ENCODE measurements at places on chromosomes 4 and X.

GRCh38 chr4:184384810-184385557 is 89.4 kb downstream of the IRF2 start:
- DNase-seq, result no peak

DNA sequence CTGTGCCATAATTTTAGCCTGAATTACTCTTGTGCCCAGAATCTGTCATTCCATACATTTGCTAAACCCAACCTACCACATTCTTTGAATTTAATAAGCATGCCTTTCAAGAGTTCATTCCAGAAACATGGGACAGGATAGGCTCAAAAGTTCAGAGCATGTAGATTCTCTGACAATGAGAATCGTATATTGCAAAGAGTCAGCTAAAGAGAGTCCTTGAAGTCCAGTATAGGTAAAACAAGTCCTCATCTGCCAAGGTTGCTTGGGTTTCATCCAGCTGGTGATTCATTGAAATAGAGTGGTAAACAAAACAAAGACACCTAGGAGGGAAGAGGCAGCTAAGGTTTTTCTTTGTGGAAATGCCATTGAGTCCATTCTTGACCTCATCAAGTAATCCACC is 249.3 kb upstream of the DIPK2B start:
- DNase-seq, result no peak

- peak; percentile 12 for DNase-seq
These were observed 30.8 kb downstream of the RTL5 start for GRCh38 chrX:72100824-72101351.

- DNase-seq, result peak; percentile 60
These were observed 662 bp downstream of the APBB2 start for GRCh38 chr4:41213625-41214135.

DNA sequence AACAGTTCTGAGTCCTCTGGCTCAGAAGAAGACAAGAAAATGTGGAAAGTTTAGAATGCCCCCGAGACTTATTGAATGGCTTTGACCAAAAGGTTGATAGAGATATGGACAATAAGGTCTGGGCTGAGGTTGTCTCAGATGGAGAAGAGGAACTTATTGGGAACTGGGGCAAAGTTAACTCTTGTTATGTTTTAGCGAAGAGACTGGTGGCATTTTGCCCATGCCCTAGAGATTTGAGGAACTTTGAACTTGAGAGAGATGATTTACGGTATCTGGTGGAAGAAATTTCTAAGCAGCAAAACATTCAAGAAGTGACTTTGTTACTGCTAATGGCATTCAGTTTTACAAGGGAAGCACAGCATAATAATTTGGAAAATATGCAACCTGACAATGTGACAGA is 1549.3 kb upstream of the ADGRL3 start:
- DNase-seq, result no peak

GRCh38 chr4:14835288-14835687 is 167.0 kb upstream of the CPEB2 start:
- no peak for DNase-seq

DNA sequence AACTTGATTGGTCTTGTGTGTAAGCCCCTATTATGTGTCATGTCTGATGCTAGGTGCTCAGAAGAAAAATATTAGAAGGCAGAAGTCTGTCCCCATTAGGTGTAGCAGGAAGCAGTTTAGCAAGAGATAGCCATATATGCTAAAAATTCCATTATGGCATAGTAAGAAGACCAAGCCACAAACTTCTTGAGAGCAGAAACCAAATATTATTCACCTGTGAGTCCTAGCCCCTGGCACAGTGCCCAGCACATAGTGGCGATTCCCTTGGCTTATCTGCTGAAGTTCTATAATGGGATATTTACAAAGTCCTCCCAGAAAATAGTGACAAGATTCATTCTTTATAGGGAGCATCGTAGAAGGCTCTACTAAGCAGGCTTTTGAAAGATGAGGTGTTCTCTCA is 174.4 kb downstream of the RAB28 start:
- DNase-seq, result no peak

DNA sequence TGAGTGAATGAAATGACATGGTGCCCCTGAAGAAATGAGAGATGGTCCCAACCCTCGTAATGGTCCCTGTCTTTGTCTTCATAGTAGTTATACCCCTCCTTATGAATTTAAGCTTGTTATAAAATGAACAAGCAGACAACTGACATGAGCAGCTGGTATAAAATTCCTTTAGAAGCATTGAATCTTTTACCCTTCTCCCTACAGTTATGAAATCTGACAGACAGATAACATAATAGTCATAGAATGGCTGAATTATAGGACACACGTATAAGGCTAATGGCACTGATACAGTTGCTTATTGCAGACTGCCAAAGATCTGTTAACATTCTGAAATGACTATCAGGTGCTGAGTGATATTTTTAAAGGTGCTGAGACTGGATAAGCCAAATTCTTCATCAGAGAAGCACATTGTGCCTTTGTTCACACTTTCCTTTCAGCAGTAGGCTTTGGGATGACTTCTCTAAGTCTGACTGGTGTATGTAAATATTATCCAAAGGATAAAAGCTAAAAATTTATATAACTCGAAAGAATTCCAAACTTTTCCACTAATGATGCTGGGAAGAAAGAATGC is 47.4 kb upstream of the PDGFC start:
- DNase-seq, result no peak

DNA sequence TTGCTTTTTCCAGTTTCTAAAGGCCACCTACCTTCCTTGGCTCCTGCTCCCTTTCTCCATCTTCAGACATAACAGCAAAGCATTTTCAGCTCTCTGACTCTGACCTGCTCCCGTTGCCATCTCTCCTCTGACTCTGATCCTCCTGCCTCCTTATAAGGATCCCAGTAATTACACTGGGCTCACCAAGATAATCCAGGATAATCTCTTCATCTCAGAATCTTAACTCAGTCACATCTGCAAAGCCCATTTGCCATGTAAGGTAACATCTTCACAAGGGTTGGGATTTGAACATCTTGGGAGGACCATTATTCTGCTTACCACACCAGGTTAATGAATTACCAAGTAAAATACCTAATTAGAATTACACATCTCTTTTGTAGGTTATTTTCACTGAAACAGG is 41.3 kb upstream of the MAGED1 start:
- no peak for DNase-seq

- DNase-seq, result peak; percentile 88
These were observed 32.6 kb downstream of the DCK start for GRCh38 chr4:71026086-71026485.

DNA sequence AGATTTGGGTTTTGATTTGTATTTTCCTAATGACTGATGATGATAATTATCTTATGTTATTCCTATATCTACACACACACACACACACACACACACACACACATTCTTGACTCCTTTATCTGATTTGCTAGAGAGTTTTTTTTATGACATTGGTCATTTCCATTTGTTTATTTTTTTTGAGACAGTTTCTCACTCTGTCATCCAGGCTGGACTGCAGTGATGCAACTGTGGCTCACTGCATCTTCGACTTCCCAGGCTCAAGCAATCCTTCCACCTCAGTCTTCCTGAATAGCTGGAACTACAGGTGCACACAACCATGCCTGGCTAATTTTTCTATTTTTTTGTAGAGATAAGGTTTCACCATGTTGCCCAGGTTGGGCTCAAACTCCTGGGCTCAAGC is 6.7 kb downstream of the ZNF81 start:
- peak; percentile 8 for DNase-seq

DNA sequence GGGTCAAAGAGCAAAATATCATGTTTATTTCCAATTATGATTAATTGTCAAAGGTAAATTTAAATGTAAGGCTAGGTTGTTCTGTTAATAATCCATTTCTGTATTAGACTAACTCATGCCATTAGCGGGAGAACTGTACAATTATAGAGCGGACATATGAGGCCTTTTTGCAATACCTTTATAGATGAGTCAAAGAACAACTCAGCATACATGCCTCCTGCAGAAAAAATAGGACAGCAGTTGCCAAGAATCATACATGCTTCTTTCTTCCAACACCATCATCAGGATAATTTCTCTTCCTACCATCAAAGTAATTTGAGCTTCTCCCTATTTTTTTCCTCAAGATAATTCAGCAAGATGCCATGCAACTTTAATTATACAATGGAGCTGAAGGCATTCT is 917.8 kb downstream of the ADGRL3 start:
- no peak for DNase-seq

GRCh38 chr4:56648021-56648823 is 32.9 kb downstream of the HOPX start:
- DNase-seq, result peak; percentile 18

DNA sequence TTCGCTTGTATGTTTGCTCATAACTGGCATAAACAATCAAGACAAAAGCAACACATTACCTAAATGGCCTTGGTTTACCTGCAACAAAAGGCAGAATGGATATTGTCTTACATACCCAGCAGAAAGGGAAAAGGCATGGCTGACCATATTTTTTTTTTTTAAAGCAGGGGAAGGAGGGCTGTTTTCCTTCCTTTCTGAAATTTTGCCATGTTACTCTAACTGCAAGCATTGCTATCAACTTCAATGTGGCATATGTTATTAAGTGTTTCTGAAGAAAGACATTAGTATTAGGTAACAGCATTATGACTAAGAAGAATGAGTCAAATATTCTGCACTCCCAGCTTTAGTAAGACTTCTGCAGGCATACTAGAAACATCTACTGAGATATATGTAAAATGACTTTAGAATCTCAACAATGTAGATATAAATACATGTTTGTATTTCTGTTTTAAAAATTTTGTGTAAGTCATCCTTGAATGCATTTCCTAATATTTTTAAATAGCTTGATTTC is 512.6 kb upstream of the FAM241A start:
- peak; percentile 82 for DNase-seq

GRCh38 chr4:78360466-78360865 is 191.1 kb upstream of the ANXA3 start:
- DNase-seq, result no peak

DNA sequence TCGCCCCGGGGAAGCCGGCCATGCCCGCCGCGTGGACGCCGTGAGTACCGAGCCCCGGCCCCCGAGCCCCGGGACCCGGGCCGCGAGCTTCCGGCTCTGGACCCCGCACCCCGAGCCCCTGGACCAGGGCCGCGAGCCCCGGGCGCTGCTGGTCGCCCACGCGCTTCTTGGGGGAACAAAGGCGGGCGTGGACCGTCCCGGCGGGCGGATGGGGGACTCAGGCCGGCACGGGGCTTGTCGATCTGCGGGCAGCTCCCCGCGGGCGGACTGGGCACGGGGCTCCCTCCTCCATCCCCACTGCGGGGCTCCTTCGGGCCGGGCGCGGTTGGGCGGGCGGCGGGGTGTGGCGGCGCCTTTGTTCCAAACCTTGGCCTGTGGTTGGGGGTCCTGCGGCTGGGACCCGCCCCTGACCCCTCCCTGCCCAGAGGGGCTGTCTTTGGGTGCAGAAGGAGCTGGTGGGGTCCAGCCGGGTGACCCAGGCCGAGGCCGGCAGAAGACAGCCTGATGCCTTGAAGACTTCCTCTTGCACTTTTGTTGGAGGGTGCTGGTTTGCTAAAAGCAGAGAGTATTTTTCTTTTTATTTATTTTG is 25.2 kb upstream of the ADD1 start:
- peak; percentile 54 for DNase-seq

- DNase-seq, result peak; percentile 18
These were observed 94.1 kb downstream of the RLIM start for GRCh38 chrX:74520291-74520690.

GRCh38 chrX:21933077-21933476 is 7.4 kb upstream of the SMS start:
- DNase-seq, result no peak

DNA sequence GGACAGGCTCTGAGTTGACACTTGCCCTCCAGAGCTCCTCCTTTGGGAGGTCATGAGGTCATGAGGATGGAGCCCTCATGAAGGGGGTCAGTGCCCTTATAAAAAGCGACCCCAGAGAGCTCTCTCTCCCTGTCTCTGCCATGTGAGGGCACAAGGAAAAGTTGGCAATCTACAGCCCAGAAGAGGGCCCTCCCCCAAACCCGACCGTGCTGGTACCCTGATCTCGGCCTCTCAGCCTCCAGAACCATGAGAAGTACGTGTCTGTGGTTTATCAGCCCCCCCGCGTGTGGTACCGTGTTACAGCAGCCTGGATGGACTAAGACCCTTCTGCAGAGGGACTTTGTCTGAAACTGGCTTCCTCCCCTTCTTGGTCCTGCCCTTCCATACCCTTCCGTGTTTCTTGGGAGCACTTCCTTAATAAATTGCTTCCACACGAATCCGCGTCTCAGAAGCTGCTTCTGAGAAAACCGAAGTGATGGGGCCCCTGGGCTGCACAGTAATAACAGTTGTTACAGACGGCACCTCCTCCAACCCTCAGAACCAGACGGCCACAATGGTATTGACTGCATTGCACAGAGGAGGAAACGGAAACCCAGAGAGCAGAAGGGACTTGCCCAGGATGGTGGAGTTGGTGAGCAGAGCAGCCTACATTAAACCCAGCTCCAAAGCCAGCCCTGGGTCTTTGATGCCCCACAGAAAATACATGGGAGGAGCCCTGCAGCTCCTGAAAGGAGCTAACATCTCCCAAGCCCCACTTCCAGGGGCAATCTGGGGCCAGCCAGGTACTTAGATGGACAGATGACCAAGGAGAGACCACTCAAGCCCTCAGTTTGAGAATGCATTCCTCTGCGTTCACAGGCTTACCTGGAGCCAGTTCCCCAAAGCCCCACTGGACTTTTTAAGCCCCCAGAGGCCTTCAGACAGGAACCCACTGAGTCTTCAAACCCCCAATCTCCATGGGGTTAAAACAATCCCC is 242.7 kb downstream of the BCOR start:
- no peak for DNase-seq

DNA sequence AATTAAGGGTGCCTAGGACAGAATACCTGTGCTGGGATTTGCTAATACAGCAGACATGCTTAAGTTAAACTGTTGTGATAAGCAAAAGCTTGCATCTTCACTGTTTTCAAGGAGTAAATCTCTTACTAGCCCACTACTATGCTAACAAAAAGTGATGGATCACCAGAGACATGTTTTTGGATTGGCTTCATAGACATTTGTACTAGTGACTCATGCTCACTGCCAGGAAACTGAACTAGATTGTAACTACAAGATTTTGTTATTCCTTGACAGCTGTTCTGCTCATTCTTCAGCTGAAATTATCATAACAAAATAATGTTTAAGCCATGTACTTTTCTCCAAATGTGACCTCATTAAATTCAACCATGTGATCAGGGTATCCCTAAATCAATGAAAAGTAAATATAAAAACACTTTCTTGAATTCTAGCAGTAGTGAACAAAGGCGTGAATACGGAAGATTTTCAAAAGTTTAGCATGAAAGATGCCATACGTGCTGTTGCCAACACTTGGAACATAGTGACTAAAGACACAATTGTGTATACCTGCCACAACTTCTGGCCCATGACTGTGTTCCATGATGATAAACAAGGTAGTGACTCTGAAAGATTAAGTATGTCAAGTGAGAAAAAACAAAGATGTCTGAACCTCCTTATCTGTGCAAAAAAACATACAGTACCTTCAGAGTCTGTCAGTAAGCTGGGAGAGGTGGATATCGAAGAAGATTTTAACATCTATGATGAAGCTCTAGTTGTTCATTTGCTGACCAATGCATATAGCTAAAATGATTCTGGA is 154.0 kb downstream of the BTC start:
- peak; percentile 63 for DNase-seq

DNA sequence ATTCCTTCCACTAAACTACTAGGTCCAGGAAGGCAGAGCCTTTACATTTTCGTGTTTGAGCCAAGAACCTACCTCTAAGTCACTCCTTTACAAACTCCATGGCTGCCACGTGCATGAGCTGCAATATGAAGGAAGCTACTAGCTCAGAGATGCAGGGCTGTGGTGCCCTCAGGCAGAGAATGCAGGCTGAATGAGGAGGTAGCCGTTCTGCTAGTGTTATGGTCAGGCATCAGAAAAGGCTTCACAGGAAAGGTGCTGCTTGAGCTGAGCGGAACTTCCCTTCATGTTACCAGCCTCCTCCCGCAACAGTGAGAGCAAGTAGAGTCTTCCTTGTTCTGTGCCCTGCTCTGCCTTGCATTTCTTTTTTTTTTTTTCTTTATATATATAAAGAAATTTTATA is 148.3 kb upstream of the PACRGL start:
- DNase-seq, result no peak

All from GM23248 (cell line).